ENCODE measurements at places on chromosomes 5 and 9. TPM values are rescaled to one million over a fixed set of nuclear protein-coding genes. Genes with fewer than 3 reads are reported as not detected.

- DNase-seq = peak; percentile 19
These were observed 32.4 kb downstream of the OSTF1 start for GRCh38 chr9:75120686-75121085.

Gene PCDHGB5
- polyA plus RNA-seq = 0.12 TPM

GRCh38 chr5:158849219-158849791, 250.4 kb downstream of the EBF1 start:
- DNase-seq = no peak

Gene ENHO
- not detected for polyA plus RNA-seq

DNA sequence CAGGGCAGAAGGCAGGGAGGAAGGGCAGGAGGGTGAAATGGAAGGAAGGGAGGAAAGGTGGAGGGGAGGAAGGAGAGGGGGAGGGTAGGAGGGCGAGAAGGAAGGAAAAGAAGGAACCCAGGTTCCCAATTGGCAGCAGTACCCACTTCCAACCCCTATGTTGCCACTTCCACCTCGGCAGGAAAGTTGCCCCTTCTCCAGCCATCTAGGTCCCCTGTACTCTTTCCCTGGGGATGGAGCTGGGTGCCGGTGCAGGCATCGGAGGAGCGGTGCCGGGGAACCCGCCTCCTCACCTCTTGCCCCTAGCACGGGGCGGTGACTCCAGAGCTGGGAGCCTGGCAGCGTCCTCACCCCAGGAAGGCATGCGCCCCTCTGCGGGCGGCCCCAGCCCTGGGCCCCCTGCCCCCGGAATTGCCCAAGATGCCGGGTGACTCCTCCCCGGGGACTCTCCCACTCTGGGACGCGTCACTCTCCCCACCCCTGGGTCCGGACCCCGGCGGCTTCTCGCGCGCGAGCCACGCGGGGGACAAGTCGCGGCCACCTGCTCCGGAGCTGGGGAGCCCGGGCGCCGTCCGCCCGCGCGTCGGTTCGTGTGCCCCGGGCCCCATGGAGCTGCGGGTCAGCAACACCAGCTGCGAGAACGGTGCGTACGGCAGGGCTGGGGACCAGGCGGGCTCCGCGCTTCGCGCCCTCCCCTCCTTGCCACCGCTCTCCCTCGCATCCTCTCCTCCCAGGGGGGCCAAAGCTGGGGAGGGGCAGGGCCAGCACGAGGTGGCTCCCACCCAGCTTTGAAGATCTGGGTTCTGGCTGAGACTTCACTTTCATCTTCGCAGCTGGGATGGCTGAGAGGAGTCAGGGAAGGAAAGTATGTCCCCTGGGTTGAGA, at the start of gene NIPAL4:
Gene NIPAL4 (plus strand): TSS at position 499 of the 885 bp plus-strand sequence. CDS start 108 bp downstream, at position 607.
- no peak for DNase-seq

Gene ZNF454
- polyA plus RNA-seq = not detected

GRCh38 chr5:140647042-140647419, 399 bp downstream of the NDUFA2 start:
- DNase-seq = no peak

GRCh38 chr5:116838011-116838536, 263.5 kb upstream of the SEMA6A start:
- DNase-seq = no peak

Gene SNCB
- not detected for polyA plus RNA-seq

DNA sequence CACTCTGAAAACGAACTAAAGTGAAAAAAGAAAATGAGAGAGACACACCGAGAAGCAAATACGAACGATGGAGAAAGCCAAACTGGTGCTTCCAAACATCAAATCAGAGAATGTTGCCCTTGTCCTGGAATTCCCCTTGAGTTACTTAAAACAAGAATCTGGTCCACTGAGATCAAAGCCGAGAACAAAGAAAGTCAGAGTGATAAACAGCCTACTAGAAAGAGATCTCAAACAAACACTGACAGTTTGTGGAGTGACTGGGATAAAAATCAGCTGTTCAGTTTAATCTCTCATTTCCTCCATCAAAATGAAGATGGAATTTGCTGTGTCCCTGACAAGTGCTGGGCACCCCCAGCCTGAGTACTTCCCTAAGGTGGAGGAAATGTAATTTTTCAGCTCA, 582.6 kb downstream of the NR2F1-AS1 start:
- DNase-seq = no peak

DNA sequence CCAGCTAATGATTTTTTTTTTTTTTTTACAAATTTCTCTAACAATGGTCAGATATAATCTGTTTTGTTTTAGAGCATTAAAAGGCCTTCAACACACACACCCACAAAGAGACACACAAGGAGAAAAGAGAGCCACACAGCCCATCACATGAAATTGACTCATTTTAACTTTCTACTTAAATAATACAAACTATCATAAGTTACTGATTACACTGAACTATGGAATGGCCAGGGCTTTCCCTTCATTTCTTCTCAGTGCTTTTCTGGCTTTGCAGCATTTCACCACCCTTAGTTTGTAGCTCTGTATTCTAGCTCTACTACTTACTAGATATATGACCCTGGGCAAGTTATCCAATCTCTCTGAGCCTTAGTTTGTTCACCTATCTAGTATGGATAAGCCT, 13.2 kb downstream of the REEP5 start:
- DNase-seq = no peak

DNA sequence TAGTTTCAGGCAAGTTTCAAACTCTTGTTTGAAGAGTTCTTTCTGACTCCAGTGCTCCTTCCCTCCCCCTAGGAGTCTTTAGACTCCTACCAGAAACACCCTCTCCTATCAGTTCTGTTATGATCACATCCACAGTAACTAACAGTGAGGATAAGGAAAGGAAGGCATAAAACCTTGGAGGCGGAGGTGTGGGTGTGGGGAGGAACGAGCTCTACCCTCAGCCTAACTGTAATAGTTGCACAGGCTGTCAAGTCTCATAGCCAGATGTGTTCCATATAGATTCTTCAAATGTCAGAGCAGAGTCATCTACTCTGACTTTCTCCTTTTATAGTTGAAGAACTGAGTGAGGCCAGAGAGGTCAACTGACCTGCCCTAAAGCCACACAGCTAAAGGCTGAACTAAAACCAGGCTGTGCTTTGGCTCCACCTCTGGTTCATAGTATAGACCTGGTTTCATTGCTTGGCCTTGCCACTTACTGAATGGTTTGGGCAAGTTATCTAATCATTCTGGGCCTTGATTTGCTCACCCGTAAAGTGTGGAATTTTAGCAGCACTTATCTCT, 34.4 kb upstream of the PIK3R1 start:
- no peak for DNase-seq

DNA sequence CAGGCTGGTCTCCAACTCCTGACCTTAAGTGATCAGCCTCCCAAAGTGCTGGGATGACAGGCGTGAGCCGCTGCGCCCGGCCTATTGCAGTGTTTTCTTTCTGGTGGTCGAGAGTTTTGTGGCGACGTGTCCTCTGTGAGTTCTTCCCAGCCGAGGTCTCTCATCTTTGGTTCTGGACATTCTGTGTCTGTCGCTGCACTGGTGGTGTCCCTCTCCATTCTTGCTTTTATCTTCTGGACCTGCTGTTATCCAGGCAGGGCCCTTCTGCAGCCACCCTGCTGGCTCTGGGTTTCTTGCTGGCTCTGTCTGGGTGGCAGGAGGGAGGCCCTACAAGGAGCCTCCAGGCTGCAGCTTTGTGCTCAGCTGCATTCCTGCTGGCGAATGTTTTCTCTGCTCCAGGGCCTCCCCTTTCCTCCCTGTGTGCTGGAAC, 49.1 kb upstream of the EXOC3 start:
- no peak for DNase-seq

- no peak for DNase-seq
These were observed 22.3 kb upstream of the TTLL11 start for GRCh38 chr9:122115176-122116035.

DNA sequence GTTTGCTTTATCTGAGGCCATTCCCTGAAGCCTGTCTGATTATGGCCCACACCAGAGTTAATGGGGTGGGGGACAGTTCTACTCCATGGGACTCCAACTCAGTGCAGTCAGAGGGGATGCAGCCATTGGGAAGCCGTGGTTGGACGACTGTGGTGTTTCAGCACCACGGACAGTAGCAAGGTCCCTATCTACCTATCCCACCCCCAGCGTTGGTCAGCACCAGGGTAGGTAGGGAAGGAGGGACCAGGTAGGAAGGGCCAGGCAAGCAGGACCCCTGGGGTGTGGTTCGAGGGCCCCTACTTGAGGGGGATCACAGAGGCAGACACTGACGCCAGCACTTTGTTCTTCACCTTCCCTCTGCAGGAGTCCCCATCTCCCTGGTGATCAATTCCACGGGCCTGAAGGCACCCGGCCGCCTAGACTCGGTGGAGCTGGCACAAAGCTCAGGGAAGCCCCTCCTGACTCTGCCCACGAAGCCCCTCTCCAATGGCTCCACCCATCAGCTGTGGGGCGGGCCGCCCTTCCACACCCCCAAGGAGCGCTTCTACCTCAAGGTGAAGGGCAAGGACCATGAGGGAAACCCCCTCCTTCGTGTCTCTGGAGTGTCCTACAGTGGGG, 33.2 kb downstream of the HMCN2 start:
- peak; percentile 79 for DNase-seq

Gene AQP7
- polyA plus RNA-seq = 0.46 TPM

DNA sequence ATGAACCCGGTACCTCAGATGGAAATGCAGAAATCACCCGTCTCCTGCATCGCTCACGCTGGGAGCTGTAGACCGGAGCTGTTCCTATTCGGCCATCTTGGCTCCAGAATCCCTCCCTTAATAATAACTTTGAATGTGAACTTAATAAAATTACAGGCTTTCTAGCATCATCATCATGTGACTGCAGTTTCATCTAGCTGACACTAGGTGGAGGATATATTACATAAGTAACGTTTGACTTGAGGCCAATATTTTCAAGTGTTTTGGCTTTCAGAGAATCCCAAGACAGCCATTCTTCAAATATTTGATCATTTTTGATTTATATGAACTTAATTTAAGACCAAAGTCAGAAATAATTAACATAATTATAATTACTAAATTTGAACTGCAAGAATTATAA, 474.9 kb upstream of the CDH10 start:
- peak; percentile 14 for DNase-seq

DNA sequence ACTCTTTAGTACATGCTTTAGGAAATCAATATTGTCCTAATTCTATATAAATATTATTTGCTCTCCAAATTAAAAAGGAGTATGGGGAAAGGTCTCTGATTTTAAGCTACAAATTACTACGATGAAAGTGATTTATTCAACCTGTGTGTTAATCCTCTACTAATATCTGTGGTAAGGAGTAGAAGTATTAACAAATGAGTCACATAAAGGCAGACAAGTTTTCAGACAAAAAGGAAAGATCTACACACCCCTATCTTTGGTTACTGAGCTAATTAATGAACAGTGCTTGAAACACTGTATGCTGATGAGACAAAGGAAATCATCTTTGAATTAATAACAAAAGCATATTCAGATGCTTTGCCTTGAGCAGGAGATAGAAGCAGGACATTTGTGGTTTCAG, 15.9 kb downstream of the LOX start:
- DNase-seq = no peak

DNA sequence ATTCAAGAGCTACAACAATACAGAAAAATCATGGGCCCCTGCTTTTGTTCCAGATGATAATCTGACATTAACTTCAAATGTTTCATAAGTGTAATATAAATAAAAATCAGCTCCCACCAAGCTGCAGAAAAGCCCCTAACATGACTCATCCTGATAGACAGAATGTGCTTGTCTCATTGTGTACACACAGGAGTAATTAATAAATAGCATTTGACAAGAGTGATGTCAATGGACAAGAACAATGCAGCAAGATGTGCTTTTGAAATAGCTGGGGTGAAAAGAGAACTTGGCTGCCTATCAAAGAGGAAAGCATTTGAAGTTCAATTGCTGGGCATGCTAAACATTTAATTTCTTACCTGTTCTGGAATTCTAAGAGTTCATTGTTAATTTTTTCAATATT, 79.2 kb downstream of the DNAH5 start:
- no peak for DNase-seq
